ENCODE measurements at places on chromosomes 5 and 9.

DNA sequence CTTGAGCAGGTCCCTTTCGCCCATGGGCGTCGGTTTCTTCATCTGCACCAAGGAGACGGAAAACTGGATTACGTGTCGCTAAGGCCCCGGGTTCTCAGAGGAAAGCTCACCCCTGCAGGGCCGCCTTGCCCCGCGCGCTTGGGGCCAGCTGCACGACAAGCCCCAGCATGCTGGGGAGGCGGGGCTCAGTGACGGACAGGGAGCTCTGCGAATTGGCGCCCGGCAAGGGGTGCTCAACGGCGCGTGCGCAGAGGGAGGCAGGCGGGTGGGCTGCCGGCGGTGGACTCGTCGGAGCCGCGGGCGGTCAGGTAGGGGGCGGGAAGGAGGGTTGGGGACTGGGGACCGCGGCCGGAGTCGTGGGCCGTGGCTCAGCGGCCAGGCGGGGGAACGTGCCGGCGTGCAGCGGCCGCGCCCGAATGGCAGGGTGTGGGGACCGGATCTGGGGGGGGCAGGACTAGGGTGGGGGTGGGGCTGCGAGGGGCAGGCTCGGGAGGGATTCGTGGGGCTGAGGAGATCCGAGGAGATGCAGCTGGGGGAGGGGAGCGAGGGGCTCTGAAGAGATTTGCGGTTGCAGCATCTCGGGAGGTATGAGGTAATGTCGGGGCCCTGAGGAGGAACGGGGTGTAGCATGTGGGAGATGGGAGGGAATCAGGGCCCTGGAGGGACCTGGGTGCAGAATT, at the start of gene TRIM32:
TRIM32 (plus strand) TSS at position 232 of the 680 bp plus-strand sequence. CDS start 10,438 bp downstream, outside the sequence.
- peak; percentile 83 for DNase-seq

- no peak for DNase-seq
Observed at GRCh38 chr5:102796498-102796897, 41.4 kb downstream of the PAM start.

GRCh38 chr9:129998491-129999140, 44.4 kb downstream of the FNBP1 start:
- DNase-seq = no peak

DNA sequence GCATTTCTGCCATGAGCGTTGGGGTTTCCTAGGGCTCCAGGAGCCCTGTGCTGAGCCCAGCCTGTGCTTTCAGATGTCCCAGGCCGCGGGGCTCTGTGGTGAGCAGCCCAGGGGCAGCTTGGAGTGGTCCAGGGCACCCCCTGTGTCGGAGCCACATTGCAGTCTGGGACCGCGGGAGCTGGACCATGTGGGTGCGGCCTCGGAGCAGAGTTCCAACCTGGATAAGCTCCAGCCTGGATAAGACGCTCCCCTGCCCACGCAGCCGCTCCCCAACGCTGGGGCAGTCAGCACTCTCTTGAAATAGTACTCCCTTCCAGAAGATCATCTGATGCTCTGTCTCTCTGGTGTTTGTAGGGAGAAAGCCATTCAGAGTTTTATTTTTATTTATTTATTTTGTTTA, 111.1 kb downstream of the WNK2 start:
- DNase-seq = no peak

DNA sequence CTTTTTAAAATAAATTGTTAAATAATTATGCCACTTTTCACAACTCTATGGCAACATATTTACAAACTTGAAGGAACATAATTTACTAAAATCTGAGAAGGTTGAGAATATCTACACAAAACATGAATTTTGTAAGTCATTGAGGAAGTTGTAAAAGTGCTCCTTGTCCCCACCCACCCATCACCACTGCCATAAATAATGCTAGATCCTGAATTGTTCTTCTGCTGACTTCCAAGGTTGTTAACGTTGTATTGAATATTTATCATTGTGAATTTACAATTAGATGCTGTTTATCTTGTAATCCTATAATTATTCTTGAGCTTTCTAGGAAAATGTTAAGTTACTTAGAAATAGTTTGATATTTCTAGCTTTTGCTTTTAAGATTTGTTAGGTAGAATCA, 908.0 kb upstream of the COX7C start:
- DNase-seq = no peak

- no peak for DNase-seq
Observed at GRCh38 chr9:37337301-37337890, 85.1 kb upstream of the GRHPR start.

DNA sequence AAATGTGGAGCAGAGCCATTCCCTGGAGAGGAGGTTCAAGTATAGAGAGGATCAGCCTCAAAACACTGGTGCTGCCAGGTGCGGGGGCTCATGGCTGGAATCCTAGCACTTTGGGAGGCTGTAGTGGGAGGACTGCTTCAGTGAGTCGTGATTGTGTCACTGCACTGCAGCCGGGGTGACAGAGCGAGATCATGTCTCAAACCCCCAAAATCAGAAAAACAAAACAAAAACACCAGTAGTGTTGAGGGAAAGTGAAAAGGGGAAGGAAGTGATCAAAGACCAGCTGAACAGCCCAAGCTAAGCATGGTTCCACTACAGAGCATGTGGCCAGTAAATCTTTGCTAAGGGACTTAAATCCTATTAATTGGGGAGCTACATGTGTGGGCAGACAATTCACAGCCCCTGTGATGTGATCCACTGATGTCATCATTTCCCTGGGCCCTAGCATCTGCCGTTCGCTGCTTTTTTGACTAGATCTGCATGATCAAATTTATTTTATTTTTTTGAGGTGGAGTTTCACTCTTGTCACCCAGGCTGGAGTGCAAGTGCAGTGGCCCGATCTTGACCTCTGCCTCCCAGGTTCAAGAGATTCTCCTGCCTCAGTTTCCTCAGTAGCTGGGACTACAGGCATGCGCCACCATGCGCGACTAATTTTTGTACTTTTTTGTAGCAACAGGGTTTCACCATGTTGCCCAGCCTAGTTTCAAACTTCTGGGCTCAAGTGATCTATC, 2.7 kb upstream of the PCBD2 start:
- DNase-seq = no peak

DNA sequence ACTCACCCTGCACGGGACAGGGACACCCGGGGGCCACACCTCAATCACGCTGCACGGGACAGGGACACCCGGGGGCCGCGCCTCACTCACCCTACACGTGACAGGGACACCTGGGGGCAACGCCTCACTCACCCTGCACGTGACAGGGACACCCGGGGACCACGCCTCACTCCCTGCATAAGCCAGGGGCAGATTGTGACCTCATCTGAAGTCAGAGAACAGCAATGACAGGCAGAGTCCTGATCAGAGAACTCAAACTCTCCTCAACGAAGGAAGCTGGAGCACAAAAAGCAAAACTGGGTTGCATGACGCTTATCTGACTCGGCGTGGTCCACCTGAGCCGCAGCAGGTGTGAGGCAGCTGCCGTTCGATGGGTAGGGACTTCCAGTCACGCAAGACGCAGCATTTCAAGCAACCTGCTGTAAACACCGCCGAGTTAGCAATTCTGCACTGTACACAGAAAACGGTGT, 3.2 kb downstream of the TERT start:
- no peak for DNase-seq

Measured in T1000 (cell line).